ENCODE measurements at places on chromosomes 2 and 18. TPM values are rescaled to one million over a fixed set of nuclear protein-coding genes. Genes with fewer than 3 reads are reported as not detected.

RAPGEF4 gene
- not detected for total RNA-seq

ALPI gene
- not detected for total RNA-seq

EPHA4 gene
- 21.3 TPM for total RNA-seq

IL36RN gene
- 1.0 TPM for total RNA-seq

NT5DC4 gene
- total RNA-seq = 6.1 TPM

RBKS gene
- total RNA-seq = 6.8 TPM

CFLAR gene
- 99.1 TPM for total RNA-seq

KCNE4 gene
- not detected for total RNA-seq

TEX44 gene
- total RNA-seq = not detected

CHST10 gene
- not detected for total RNA-seq

GPR39 gene
- total RNA-seq = 14.1 TPM

PPP1R1C gene
- total RNA-seq = 27.5 TPM

DRC1 gene
- 4.7 TPM for total RNA-seq

CD302 gene
- total RNA-seq = 1.5 TPM

GBX2 gene
- not detected for total RNA-seq

AMER3 gene
- total RNA-seq = not detected

CDCA7 gene
- total RNA-seq = 34.2 TPM

ABCG8 gene
- not detected for total RNA-seq

FHOD3 gene
- 13.3 TPM for total RNA-seq

ARHGAP28 gene
- total RNA-seq = not detected

ANKRD30BL gene
- not detected for total RNA-seq

GNLY gene
- not detected for total RNA-seq

EGR4 gene
- total RNA-seq = not detected

SIX2 gene
- 11.9 TPM for total RNA-seq

CAPN14 gene
- total RNA-seq = 0.35 TPM

HTR2B gene
- total RNA-seq = not detected

LIMS2 gene
- total RNA-seq = 1.4 TPM

KCNG2 gene
- total RNA-seq = not detected

POTEC gene
- not detected for total RNA-seq

CGREF1 gene
- total RNA-seq = 0.37 TPM

TXNDC2 gene
- 0.11 TPM for total RNA-seq

SLC30A3 gene
- 2.3 TPM for total RNA-seq

BCL11A gene
- not detected for total RNA-seq

GAL3ST2 gene
- 3.9 TPM for total RNA-seq

SDC1 gene
- total RNA-seq = 128 TPM

CCDC150 gene
- 9.8 TPM for total RNA-seq

SERPINB3 gene
- not detected for total RNA-seq

NEUROD1 gene
- not detected for total RNA-seq

TMEM237 gene
- 24.5 TPM for total RNA-seq

VWA3B gene
- total RNA-seq = not detected

ARHGAP25 gene
- not detected for total RNA-seq

SFTPB gene
- not detected for total RNA-seq

DAPL1 gene
- total RNA-seq = not detected
